ENCODE measurements at places on chromosomes 3 and 15.

DNA sequence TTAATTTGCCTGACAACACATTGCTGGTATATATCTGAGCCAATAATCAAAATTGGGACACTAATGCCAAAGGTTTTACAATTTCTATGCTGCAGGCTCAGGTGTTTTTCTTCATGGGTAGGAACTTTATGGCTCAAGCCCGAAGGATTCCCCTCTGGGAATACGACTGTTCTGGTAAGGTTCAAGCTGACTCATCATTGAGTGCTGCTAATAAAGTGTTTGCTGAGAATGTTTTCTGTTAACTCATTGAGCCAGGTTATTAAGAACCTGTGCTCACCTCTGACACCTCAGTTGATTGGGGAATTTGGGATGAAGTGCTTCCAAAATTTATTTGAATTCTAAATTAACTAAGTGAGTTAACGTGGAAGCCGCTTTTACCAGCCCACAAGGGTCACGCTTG, 135.8 kb upstream of the CTDSPL start:
- DNase-seq = no peak

- DNase-seq = no peak
Observed at GRCh38 chr15:88742161-88742560, 61.1 kb upstream of the ACAN start.

DNA sequence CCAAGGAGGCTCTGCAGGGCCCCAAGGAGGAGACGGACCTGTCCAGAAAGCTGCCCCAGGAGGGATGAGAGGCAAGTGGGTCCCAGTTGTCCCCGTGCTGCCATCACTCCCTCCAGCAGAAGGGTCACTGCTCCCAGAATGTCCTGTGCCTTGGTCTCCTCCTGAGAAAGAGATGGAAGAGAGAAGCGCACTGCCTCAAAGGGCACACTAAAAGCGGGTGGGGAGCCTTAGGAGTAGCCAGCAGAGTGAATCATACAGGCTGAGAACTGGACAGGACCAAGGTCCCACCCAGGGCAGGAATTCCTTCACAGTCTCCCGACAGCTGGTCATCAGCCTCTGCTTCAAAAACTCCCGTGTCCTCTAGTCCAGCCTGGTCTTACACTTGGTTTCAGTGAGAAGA, 4.6 kb downstream of the THPO start:
- no peak for DNase-seq

- no peak for DNase-seq
Observed at GRCh38 chr15:25792128-25792527, 71.0 kb downstream of the ATP10A start.

DNA sequence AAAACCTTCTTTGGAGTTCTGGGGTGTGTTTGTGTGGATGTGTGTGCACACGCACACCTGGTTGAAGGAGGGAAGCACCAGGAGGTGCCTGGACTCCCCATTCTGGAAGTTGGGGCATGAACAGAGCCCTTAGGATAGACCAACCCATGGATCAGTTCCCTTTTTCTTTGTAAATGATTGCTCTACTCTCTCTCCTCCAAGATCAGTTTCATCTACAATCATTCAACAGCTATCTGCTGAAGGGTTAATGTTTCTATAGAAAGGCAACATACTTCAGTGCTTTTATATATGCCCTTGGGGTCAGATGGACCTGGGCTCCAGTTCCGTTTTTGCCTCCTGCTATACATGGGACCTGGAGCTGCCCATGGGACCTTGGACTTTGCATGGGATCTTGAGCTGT, 352.1 kb upstream of the CFAP20DC start:
- no peak for DNase-seq

DNA sequence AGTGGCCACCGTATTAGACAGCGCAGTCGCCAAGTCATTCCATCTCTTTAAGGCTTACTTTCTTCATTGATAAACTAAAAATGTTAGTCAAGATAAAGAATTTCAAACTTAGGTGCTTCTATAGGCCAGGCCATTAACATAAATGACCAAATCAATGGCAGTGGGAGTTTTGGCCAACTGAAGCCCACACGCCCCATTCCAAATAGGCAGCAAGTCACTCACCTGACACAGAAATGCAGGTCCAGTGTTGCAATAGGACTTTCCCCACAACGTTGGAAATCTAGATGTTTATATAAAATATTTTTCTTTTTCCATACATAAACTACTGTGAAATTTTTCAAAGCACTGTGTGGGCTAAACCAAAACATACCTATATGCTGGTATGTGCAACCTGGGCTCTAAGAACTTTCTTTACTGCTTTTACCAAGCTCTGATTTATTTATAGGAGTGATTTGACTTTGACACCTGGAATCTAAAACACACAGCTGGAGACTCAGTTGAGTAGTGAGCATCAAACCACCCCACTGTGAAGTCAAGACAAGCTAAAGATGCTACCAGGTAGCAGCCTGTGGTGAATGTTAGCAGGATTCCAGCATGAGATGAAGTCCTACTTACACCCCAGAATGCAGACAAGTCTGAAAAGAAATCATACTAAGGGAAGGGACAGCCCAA, 15.1 kb downstream of the GOLIM4 start:
- DNase-seq = no peak
